GM20000 (cell line): ENCODE measurements at places on chromosomes 16 and 17.

DNA sequence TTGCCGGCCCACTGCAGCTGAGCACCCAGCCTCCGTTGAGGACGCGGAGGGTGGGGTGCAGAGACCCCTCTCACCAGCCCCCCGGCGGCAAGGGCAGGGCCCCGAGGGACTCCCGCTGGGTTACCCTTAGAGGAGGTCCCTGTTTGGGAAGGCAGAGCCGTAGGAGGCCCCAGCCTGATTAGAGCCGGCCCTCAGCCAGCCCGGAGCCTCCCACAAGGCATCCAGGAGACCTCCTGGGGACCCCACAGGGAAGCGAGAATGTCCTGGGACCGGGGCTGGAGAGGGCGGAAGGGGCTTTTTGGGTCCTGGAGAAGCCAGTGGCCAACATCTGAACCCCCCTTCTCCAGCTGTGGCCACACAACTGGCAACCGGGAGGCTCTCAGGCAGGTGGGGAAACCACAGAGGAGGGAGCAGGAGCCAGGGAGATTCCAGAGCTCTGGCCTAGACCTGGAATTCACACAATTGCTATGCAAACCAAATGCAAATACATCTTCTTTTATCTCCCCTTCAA, 21.7 kb upstream of the SP6 start:
- no peak for DNase-seq

DNA sequence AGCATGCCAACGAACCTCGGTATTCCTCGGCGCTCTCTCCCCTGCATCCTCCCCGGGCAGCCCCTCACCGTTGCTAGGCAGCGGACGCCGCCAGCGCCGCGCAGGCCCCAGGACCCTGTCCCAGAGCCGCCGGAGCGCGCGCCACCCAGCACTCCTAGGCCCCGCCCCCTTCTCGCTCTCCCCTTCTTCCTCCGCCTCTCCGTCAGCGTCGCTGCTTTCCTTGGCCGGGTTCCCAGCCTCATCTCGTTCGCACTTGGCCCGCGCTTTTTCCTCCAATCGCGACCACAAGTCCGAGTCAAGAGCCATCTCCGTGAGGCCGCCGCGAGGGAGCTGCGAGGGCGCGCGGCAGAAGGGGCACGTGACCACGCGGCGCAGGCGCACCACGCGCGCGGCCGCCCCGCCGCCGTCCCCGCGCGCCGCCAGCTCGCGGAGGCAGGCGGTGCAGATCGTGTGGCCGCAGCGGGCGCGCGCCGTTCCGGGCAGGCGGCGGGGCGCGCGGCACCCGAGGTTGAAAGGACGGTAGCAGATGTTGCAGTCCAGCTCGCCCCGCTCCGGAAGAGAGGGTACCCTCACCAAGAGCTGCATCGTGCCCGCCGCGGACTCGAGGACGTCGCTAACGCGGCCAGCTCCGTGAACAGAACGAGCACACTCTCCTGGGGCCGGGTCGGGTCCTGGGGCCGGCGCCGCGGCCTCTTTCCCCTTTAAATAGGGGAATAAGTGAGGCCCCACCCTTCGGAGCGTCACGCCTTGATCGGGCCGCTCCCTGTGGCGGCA, at the start of gene RNF227:
Gene RNF227 (minus strand): TSS at position 679 of the 774 bp plus-strand sequence. CDS start 94 bp downstream, at position 585.
- peak; percentile 92 for DNase-seq

GRCh38 chr16:89007371-89008249, 30.6 kb upstream of the CBFA2T3 start:
- no peak for DNase-seq

DNA sequence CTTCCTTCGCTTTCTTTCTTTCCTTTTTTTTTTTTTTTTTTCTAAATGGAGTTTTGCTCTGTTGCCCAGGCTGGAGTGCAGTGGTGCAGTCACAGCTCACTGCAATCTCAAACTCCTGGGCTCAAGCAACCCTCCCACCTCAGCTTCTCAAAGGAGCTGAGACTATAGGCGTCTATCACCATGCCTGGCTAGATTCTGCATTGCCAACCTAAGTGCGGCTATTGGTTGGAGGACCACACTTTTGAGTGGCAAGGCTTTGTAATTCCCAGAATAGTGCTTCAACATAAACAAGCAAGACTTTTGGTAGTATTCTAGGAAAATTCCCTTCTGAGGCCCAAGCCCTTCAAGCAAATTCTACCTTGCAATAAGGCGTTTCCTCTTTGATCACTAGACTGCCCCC, 107.8 kb downstream of the YPEL2 start:
- DNase-seq = no peak

- no peak for DNase-seq
Observed at GRCh38 chr17:50668025-50668837, 33.5 kb downstream of the ABCC3 start.

- no peak for DNase-seq
Observed at GRCh38 chr17:61007980-61008379, 330.3 kb downstream of the BCAS3 start.

DNA sequence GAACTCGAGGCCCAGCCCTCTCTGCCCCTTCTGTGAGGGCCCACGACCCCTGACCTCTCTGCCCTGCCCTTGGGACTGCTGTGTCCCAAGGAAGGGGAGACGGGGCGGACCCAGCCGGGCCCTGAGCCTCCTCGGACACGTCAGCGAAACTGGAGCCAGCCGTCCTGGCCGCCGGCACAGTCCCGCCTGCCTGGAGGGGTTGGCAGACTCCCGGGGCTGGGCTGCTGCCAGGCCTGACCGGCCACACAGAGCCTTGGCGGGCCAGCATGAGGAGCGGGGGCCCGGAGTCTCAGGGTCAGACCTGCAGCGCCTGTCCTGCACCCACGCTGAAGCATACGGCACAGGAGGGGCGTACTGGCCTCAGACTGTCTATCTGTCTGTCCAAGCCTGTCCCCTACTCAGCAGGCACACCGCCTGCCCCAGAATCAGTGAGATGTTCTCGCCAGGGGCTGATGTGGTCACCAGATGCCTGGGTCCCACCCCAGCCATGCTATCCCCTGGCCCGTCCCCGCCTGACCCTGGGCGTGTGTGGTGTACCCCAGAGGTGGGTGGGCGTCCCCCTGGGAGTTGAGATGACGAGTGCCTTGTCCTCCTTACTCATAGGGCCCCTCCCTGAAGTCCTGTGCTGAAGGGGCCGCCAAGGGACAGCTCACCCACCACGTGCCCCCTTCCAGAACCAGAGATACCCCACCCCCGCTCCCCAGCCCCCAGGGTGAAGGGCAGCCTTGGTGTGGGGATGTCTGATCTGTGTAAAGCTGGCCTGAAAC, 4.7 kb downstream of the VASN start:
- DNase-seq = no peak

DNA sequence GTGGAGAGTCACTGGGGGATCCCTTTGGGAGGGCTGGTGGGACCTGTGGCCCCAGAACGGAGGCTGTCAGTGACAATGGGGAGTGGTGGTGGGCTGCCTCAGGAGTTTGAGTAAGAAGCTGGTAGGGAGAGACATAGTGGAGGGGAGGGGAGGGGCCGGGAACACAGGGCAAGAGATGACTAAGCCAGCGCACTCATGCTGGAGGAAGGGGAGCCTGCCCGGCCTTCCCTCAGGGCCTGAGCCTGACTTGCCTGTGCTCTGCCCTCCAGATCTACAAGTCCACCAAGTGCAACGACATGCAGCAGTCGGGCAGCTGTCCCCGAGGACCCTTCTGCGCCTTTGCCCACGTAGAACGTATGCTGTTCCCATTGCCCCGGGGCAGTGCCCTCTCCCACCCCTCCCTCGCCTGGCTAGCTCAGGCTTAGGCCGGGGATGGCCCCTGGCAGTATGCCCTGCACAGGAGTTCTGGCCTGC, 29.3 kb downstream of the UNC13D start:
- no peak for DNase-seq

DNA sequence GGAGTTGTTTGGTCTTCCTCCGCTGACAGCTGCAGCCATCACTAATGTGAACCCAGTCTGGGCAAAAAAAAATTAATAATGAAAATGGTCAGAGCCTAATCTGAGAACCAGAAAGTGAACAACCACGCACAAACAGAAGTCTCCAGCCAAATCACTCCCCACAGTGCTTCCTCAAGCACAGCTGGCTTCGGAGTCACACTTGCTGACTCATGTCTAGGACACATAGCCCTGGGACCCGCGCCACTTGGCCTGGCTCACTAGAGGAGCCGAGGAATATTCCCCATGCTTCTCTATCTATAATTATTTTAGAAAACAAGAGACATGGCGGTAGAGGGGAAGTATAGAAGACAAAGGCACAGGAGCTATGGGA, 109.1 kb downstream of the ZFHX3 start:
- DNase-seq = no peak
